Iris pigment epithelial cell (primary cell): ENCODE measurements at places on chromosomes 3 and 15.

DNA sequence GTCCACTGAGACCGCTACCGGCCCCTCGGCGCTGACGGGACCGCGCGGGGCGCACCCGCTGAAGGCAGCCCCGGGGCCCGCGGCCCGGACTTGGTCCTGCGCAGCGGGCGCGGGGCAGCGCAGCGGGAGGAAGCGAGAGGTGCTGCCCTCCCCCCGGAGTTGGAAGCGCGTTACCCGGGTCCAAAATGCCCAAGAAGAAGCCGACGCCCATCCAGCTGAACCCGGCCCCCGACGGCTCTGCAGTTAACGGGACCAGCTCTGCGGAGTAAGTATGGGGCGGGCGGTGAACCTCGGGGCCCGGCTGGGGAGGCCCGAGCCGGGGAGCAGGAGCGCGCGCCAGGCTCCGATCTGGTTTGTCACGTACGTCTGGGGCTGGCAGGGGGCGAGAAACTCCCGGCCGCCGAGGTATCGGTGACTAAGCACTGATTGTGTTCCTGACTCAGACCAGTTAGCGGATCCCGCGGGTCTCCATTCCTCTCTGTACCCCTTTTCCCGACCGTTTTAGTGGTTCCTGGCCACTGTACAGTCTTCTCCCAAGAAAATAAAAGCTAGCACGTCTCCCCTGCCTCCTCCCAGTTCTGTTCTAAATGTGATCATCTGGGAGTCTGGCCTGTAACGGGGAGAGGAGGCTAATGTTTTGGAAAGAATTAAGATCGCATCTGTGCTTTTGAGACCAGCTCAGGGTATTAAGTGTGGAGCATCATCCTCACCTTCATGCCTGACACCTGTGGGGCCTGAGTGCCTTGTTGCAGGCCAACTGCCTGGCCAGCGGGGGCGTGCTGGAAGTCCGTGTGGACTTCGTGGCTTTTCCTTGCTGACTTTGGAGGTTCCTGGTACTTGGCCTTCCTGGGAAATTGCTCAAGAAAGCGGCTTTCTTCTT is 691 bp downstream of the MAP2K1 start:
- peak; percentile 85 for DNase-seq

- DNase-seq, result no peak
Measured at GRCh38 chr3:197093871-197094270, 64.3 kb upstream of the MELTF start.

- DNase-seq, result peak; percentile 5
Measured at GRCh38 chr3:42701371-42702065, 1.1 kb downstream of the HHATL start.

- peak; percentile 83 for DNase-seq
Measured at GRCh38 chr3:25455441-25456132, 27.5 kb downstream of the RARB start.

- DNase-seq, result no peak
Measured at GRCh38 chr3:74640211-74640610, 25.8 kb upstream of the CNTN3 start.

DNA sequence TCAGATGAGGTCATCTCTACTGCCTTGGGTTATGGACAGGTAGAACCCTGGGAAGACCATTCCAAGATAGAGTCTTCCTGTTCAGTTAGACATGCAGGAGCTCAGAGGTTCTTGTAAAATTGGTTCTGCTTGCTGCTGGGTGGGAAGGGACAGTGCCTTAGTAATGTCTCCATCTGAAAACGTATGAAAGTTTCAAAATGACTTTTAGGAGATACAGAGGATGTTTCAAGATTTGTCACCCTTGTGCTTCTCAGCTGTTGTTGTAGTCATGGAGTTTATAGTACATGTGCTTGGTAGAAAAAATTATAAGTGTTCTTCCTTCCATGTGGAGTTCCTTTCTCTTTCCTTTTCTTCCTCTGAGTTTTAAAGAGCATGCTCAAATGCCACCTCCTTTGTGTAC is 885.2 kb upstream of the CFAP20DC start:
- DNase-seq, result no peak

DNA sequence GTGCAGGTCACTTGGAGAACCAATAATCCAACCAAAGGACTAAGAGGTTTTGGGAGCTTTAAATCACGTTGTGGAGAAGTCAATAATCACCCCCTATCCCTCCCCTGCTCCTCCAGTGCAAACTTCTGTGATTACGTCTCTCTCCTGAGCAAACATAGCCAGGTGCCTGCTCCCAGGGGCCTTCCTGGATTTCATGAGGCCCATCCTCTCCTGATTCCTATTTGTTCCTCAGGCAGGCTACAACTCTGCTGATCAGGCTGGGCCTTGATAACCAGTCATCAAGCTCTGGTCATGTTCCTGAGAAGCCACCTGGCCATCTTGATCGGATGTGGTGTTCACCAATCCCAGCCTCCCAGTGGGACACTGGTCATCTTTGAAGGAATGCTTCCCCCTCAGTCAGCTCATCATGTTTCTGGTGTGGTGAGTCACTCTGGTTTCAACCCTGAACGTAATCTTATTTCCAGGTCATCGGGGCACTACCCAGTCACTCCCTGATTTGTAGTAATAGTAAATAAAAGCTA is 2.9 kb upstream of the ZNF710 start:
- peak; percentile 72 for DNase-seq

- no peak for DNase-seq
Measured at GRCh38 chr3:160564258-160564911, 986 bp downstream of the KPNA4 start.

DNA sequence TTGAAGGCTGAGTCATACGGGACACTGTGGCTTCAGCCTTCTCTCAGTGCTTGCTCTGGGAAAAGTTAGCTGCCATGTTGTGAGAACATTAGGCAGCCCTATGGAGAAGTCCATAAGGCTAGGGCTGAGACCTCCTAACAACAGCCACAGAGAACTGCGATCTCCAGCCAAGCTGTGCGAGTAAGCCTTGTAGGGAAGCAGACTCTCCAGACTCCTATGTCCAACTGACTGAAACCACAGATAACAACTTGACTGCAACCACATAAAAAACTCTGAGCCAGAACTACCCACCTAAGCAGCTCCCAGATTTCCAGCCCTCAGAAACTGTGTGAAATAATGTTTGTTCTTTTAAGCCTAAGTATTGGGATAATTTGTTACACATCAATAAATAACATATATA is 40.7 kb downstream of the DENND6A start:
- peak; percentile 15 for DNase-seq

DNA sequence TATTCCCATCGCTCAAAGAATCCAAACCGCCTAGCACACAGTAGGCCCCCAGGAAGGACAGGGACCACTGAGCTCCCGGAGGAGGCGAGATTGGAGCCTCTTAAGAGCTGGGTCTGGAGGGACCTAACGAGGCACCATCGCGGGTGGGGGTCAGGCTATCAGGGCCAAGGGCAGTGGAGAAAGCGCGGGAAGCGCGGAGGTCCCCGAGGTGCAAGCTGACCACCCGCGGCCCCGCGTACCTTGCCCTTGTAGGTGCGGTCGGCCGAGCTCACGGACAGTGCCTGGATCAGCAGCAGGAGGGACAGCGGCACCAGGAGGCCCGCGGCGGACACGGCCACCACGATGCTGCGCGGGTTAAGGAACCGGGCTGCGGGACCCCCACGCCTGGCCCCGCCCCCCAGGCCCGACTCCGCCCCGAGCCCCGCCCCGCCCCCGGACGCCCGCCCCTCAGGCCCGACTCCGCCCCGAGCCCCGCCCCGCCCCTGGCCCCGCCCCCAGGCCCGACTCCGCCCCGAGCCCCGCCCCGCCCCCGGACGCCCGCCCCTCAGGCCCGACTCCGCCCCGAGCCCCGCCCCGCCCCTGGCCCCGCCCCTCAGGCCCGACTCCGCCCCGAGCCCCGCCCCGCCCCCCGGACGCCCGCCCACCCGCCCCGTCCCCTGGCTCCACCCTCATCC is 3.9 kb downstream of the ZDHHC19 start:
- DNase-seq, result no peak

GRCh38 chr3:120062474-120062873 is 31.8 kb downstream of the GSK3B start:
- DNase-seq, result no peak

- no peak for DNase-seq
Measured at GRCh38 chr3:40099871-40100270, 209.6 kb upstream of the EIF1B start.

GRCh38 chr3:195119461-195120266 is 151.3 kb downstream of the XXYLT1 start:
- DNase-seq, result peak; percentile 85

- DNase-seq, result no peak
Measured at GRCh38 chr15:36731025-36731424, 151.6 kb downstream of the CDIN1 start.

- DNase-seq, result no peak
Measured at GRCh38 chr3:101675709-101676215, 1.2 kb downstream of the ZBTB11 start.

DNA sequence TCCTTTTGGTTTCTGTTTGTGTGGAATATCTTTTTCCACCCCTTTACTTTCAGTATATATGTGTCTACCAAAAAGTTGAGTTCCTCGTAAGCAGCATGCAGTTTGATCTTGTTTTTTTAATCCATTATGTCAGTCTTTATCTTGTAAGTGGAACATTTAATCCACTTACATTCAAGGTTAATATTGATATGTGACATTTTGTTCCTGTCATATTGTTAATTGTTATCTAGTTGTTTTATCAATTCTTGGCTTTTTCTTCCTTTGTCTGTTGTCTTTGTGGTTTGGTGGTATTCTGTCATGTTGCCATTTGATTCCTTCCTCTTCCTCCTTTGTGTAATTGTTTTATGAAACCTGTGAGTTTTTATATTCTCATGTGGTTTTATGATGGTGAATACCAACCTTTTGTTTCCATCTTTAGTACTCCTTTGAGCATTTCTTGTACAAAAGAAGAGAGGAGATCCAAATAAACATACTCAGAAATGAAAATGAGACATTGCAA is 43.4 kb upstream of the XCR1 start:
- DNase-seq, result no peak

- DNase-seq, result no peak
Measured at GRCh38 chr15:87755226-87755625, 501.3 kb downstream of the NTRK3 start.
